ENCODE measurements at places on chromosomes 3 and 15.

DNA sequence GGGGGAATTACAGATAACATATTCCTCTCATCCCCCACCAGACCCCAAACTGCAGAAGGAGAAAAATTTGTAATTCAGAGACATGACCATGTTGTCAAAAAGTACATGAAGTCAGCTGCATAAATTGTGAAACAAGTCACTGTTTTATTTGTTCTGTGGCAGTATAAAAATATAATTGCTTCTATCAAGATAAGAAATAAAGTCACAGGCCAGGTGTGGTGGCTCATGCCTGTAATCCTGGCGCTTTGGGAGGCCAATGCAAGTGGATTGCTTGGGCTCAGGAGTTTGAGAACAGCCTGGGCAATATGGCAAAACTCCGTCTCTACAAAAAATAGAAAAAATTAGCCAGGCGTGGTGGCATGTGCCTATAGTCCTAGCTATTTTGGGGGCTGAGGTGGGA, 87.7 kb upstream of the DPH6 start:
- no peak for DNase-seq

- no peak for DNase-seq
Observed at GRCh38 chr3:188294823-188295487, 141.0 kb downstream of the LPP start.

DNA sequence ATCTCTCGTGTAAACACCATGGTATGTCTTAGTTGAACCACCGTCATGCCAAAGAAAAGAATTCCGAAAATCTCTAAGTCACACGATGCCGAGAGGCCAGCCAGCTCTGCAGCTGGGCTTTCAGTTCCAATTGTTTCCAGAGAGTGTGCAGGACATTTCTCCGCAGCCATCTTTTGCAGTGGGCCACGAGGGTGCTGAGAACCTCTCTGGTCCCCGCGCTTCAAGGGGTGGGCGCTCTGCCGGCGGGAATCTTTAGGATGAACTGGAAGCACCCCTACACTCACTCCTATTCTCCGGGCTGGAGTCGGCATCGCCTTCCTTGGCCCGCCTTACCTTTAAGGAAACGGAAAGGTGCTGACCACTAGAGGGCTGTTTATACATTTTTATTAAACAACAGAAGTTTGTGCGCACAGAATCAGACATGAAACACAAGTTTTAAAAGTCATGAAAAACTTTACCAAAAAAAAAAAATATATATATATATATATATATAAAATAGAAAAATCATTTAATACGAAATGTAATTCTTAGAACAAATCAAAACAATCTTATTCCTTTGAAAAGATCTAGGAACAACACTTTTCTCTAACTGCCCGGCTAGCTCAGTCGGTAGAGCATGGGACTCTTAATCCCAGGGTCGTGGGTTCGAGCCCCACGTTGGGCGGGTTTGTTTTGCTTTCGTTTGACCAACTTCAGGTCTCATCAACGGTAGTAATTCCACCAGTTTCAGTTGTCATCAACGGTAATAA, 12.5 kb upstream of the MORF4L1 start:
- DNase-seq = peak; percentile 27

GRCh38 chr3:13135811-13136321, 62.6 kb upstream of the IQSEC1 start:
- DNase-seq = no peak

GRCh38 chr15:66586155-66586976, 20.6 kb upstream of the LCTL start:
- no peak for DNase-seq
